Activated T-cell treated with anti-CD3 and anti-CD28 coated beads, Interleukin-2, amount 50 U/mL, for 48 hours (primary cell): ENCODE measurements at places on chromosomes 1 and 21.

DNA sequence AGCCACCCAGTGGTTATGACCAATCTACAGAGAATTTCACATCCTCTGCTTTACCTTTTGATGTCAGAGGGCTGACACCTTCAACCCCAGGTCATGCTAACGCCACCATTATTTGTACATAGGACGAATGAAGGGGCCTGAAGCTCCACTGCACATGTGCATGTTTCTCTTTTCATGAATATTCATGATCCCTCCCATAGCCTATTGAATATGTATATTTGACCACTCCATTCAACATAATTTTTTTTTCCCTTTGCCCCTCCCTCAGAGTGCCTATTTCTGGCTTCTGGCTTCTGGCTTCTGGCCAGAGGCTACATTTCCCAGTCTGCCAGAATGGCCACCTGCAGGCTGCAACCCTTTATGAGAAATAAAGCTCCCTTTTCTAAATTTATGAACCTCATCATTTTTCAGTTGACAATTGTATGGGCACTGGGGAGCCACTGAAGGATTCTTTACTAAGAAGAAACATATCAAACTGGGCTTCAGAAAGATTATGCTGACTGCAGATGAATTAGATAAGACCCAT, 406.7 kb downstream of the SIPA1L2 start:
- DNase-seq = no peak

GRCh38 chr1:54615531-54616279, 7.6 kb downstream of the FAM151A start:
- no peak for DNase-seq

DNA sequence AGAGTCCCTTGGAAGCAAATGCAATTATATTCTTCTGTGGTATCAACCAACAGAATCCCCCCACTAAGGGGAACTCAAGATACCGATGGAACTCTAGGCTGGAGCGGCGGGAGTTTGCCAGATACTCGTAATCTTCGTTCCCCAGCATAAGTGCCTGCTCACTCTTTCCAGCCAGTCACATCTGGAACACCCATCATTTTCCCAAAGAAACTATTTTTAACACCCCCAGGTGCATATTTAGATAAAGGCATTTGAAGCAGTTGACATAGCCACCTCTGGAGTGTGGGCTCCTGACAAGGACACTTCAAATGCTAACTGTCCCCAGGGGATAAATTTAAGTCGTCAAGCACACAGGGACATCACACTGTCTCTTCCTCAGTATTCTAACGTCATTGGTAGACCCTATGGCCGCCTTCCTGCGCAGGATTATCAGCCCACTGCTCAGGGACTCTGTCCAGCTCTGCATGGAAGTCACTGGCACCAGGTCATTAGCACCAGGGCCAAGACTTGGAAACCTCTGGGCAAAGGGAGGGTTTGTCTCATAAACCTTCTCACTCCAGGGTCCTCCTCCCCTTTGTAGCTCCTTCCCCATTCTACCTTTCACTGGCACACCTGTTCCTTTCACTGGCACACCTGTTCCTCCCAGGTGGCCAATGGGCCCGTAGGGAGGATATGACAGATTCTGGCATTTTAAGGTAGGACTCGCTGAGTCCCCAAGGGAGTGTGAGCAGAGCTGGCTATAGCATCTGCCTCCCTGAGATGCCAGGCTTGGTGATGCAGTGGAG, 48.8 kb downstream of the H3-3A start:
- DNase-seq = no peak

- DNase-seq = no peak
These were observed 37.7 kb upstream of the ARHGAP29 start for GRCh38 chr1:94275083-94275482.

GRCh38 chr1:203677771-203678170, 51.1 kb downstream of the ATP2B4 start:
- DNase-seq = no peak

DNA sequence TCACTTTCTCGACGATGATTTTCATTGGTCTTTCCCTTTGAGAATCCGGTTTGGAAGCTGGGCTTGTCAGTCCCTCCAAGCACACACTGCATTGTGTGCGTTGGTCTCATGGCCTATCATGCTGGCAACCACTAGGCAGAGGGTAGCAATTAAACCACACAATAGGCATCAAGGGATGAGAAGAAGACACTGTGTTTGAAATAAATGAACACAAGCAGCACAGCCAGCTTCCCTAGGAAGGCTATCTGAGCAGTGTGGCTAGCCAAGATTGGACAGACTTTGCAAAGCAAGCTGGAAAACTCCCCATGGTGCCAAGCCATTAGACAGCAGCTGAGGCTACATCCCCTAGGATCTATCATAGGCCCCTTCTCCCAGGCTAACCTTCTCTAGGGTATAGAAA, 288.7 kb downstream of the NUF2 start:
- no peak for DNase-seq

GRCh38 chr1:66371233-66372005, 162.5 kb upstream of the SGIP1 start:
- peak; percentile 52 for DNase-seq

DNA sequence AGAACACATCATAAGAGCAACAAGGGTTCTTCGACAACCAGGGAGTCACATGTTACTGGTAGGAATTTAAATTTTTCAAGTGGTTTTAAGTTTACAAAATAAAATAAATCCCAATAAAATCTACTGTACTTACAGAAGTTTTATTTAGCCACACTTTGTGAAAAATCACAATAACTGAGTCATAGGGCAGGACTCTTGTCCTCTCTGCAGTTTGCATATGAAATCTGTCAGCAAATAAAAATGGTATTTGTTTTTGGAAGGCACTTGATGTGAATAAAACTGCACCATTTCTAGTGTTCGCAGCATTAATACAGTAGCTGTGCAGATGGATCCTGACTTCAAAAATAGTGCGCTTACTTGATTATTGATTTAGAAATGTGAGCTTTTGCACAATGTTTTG, 150.4 kb downstream of the LBR start:
- no peak for DNase-seq

- DNase-seq = no peak
These were observed 10.6 kb upstream of the USP1 start for GRCh38 chr1:62426237-62426636.

- no peak for DNase-seq
These were observed 356.5 kb upstream of the PTBP2 start for GRCh38 chr1:96365076-96365475.

DNA sequence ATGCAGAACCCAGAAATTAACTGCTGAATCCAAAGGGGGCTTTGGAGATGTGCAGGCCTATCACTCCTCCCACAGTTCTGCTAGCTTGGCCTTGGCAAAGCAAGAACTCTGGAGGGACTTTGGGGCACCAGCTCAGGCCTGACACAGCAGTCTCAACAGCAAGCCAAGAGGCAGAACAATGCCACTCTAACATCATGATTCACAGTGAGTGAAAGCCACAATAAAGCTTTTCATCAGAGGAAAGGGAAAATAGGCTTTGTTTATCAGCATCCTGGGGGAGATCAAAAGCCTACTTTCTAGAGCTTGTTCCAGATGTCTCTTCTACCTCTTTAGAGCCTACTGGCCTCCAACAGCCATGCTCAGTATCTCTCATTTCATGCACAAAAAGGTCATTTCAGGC, 283.4 kb downstream of the KCNH1 start:
- no peak for DNase-seq

- no peak for DNase-seq
These were observed 309.8 kb downstream of the MATN1 start for GRCh38 chr1:30413606-30414005.

- DNase-seq = no peak
These were observed 29.3 kb downstream of the SIPA1L2 start for GRCh38 chr1:232600424-232601258.

- DNase-seq = no peak
These were observed 72.5 kb upstream of the KIAA0040 start for GRCh38 chr1:175265091-175265490.

GRCh38 chr1:230621324-230622030, 20.8 kb upstream of the COG2 start:
- DNase-seq = no peak
